ENCODE measurements at places on chromosomes 12 and 14. TPM values are rescaled to one million over a fixed set of nuclear protein-coding genes. Genes with fewer than 3 reads are reported as not detected.

The BATF gene
- total RNA-seq, result not detected

The REP15 gene
- 1.6 TPM for total RNA-seq

The IL26 gene
- total RNA-seq, result not detected

The AMN gene
- total RNA-seq, result 0.34 TPM

The MGST1 gene
- total RNA-seq, result 5.7 TPM

DNA sequence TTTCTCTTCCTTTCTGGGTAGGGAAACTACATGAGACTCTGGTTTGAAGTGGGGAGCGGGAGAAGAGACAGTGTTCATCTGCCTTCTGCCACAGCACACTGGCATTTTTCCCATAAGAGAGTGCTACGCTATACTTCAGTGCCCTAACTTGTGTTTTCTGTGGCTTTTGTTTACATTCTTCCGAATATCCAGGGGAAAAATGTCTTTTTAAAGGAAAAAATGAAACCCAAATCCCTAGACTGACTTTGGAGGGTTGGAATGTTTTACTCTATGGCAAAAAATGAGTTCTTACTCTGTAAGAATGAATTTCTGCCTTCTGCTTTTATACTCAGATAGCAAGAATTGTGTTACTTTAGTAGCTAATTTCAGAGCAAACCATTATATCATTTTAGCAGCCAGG is 88.1 kb upstream of the TMEM263 start:
- H3K4me3 ChIP-seq, result no peak overlapping the region
- H3K36me3 ChIP-seq, result peaks cover 4% of the 10 kb centered on the region
- no peaks in the 10 kb centered on the region for H3K27me3 ChIP-seq
- peaks cover 20% of the 10 kb centered on the region for H3K4me1 ChIP-seq
- no peak overlapping the region for H3K27ac ChIP-seq

GRCh38 chr14:76330411-76331327 is 45.3 kb upstream of the ESRRB start:
- H3K36me3 ChIP-seq, result no peaks in the 10 kb centered on the region
- H3K27ac ChIP-seq, result no peak overlapping the region
- peaks cover 9% of the 10 kb centered on the region for H3K27me3 ChIP-seq
- no peak for DNase-seq
- H3K4me1 ChIP-seq, result peaks cover 4% of the 10 kb centered on the region

GRCh38 chr12:82595941-82596340 is 90.8 kb upstream of the TMTC2 start:
- H3K4me1 ChIP-seq, result peaks cover 35% of the 10 kb centered on the region
- no peaks in the 10 kb centered on the region for H3K36me3 ChIP-seq
- H3K4me3 ChIP-seq, result no peak overlapping the region
- peak overlapping the region; percentile 50 for H3K27ac ChIP-seq

DNA sequence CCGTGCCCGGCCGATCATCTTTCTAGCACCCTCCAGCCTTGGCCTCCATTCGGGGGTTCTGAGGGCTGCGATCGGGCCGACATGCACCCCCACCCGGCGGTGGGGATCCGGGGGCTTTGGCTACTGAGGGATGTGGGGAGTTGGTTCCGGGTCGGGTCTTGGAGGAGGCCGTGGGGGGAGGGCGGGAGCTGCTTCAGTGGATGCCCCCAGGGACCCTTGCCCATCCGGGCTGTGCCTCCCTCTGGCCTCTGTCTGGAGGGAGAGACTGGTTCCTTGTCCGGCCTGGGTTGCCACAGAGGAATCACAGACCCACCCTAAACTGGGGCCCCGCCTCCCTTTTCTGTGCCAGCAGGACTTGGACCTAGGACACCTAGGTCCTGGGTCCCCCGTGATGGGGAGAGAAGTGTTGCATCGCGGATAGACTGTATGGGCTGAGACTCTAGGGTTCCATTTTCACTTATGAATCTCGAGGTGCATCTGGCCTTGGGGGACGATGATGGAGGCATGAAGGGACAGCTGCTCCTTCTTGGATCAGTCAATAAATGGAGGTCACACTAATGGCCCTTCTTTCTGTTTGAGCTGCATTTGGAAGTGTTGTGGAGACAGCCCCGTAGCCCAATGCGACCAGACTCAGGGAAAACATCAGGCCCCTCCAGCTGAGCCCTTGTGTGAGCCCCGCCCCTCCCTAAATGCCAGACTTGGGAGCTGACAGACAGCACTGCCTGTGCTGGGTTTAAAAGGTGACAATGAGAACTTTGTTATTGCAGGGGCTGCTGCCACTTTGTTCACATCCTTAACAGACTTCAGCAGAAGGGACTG is 577 bp downstream of the DTX3 start:
- peak; percentile 74 for DNase-seq
- peak overlapping the region; percentile 84 for H3K4me3 ChIP-seq

DNA sequence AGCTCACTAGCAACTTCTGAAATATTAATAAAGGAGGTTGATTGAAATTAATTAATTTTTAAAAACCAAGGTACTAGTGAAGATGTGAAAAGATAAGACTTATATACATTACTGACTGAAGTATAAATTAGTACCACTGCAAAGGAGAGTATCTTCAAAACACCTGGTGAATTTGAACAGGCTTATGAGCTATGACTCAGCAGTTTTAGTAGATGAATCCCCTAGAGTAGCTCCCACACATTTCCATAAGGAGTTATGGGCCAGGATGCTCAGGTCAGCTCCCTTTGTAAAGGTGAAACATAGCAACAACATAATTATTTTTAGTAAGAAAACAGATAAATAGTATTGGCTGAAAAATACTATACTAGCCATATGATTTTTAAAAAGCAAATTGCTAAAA is 218.6 kb downstream of the SYT1 start:
- DNase-seq, result no peak
- no peak overlapping the region for H3K4me3 ChIP-seq
- no peak overlapping the region for H3K27ac ChIP-seq
- H3K4me1 ChIP-seq, result peaks cover 5% of the 10 kb centered on the region
- H3K36me3 ChIP-seq, result no peaks in the 10 kb centered on the region

DNA sequence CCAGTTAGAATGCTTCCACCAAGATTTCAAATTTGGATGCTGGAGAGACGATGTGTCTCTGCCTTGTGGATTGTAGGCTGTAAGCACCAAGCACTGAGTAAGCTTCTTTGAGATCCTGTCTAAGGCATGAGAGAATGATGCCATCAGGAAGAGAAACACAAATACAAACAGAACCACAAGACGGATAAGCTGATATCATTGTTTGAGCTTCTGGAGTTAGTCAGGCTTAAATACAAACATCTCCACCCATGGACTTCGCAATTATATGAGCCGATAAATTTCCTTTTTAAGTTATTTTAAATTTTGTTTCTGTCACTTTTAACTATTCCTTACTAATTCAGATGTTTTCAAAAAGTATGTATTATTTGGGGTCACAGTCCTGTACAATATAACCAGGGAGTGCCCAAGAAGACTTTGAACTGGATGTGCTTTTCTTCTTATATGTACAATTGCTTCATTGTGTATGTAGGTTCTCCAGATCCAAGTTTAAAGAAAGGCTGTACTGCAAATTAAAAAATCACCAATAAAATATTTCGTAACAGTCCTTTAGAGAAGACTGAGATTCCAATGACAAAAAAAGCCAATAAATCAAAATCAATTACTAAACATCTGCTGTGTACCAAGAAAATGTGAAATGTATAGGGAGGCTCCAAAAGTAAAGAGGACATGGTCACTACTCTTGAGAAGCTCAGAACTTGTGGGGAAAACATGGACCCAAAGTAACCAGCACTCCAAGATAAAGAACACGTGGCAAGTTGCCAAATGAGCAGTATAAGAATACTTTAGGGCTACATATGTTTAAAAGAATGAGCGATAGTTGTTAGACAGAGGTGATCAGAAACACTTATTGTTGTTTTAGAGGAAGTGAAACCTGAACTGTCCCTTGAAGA is 274.1 kb downstream of the ADAMTS20 start:
- H3K36me3 ChIP-seq, result no peaks in the 10 kb centered on the region
- no peak overlapping the region for H3K4me3 ChIP-seq
- no peak overlapping the region for H3K27ac ChIP-seq
- no peak for DNase-seq

GRCh38 chr14:95895720-95896119 is 19.1 kb downstream of the TUNAR start:
- peaks cover 4% of the 10 kb centered on the region for H3K27me3 ChIP-seq
- H3K36me3 ChIP-seq, result peaks cover 4% of the 10 kb centered on the region
- peaks cover 27% of the 10 kb centered on the region for H3K4me1 ChIP-seq
- DNase-seq, result peak; percentile 51
- no peak overlapping the region for H3K27ac ChIP-seq

- no peaks in the 10 kb centered on the region for H3K36me3 ChIP-seq
- no peak overlapping the region for H3K27ac ChIP-seq
- DNase-seq, result no peak
- no peaks in the 10 kb centered on the region for H3K4me1 ChIP-seq
Observed at GRCh38 chr14:30861200-30861599, 13.2 kb upstream of the COCH start.

DNA sequence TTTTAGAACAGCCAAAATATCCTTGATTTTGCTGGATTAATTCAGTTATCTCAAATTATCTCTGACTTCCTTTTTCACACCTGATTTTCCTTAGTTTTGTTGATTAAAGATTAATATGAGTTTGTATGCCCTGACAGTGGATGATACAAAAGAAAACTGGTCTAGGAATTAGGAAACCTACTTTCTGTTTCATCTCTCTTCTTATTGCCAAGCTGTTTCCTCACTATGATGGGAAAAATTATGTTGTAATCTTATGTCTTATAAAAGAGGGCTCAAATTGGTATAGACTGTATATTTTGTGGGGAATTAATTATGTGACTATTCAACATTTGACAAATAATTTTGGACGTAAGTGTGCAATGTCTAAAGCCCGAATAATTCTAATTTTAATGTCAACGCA is 271.6 kb downstream of the FBXL14 start:
- no peaks in the 10 kb centered on the region for H3K4me1 ChIP-seq
- H3K36me3 ChIP-seq, result peaks cover 4% of the 10 kb centered on the region
- DNase-seq, result no peak

Data from glutamatergic neuron (in vitro differentiated cells).